ENCODE measurements at places on chromosomes 1 and 21.

- no peak for DNase-seq
Observed at GRCh38 chr1:93625582-93626327, 55.9 kb downstream of the BCAR3 start.

DNA sequence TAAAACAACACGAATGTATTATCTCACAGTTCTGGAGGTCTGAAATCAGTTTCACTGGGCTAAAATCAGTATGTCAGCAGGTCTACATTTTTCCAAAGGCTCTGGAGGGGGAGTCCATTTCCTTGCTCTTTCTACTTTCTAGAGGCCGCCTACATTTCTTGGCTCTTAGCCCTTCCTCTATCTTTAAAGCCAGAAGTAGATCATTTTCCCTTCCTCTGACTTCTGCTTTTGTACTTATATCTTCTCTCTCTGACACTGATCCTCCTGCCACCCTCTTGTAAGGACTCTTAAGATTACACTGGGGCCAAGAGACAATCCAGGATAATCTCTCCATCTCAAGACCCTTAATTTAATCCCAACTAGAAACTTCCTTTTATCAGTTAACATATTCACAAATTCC, 41.4 kb downstream of the MSH4 start:
- no peak for DNase-seq

GRCh38 chr1:51568231-51568935, 48.5 kb upstream of the OSBPL9 start:
- DNase-seq: no peak

DNA sequence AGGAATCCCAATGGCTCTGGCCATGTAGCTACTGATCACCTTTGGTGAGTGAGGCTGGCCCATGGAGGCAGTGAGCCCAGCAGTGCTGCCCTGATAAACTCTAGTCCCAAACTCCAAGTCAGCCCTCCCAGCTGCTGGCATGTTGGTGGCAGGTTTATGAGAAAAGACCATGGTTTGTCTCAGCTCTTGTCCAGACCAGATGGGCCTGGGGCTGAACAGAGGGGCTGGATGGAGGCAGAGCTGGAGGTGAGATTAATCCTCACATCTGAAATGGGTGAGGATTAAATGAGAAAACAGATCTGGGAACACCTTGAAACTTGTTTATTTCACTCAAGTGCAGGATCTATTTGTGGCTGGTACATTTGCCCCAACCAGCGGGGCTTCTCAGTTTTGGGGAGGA, 3.2 kb downstream of the TMEM269 start:
- no peak for DNase-seq

DNA sequence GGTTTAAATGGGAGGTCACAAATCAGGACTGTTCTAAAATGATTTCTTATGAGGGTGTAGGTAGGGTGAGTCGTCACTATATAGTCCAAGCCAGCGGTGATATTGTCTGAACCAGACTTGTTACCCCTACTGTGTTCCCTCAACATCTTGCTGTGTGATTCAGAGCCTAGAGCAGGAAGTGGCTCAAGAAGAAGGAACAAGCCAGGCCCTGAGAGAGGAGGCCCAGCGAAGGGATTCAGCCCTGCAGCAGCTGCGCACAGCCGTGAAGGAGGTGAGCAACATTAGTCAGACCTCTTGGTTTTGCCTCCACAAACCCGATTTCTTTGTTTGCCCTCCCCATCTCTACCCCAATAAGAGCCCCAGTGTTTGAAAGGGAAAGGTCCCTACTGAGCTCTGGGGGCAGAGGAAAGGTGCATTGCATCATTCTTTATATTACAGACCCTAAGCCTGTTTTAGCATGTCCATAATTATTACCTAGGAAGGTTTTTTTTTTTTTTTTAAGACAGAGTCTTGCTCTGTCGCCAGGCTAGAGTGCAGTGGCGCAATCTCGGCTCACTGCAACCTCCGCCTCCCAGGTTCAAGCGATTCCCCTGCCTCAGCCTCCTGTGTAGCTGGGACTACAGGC, 5.0 kb upstream of the SH3BGRL3 start:
- DNase-seq: no peak

DNA sequence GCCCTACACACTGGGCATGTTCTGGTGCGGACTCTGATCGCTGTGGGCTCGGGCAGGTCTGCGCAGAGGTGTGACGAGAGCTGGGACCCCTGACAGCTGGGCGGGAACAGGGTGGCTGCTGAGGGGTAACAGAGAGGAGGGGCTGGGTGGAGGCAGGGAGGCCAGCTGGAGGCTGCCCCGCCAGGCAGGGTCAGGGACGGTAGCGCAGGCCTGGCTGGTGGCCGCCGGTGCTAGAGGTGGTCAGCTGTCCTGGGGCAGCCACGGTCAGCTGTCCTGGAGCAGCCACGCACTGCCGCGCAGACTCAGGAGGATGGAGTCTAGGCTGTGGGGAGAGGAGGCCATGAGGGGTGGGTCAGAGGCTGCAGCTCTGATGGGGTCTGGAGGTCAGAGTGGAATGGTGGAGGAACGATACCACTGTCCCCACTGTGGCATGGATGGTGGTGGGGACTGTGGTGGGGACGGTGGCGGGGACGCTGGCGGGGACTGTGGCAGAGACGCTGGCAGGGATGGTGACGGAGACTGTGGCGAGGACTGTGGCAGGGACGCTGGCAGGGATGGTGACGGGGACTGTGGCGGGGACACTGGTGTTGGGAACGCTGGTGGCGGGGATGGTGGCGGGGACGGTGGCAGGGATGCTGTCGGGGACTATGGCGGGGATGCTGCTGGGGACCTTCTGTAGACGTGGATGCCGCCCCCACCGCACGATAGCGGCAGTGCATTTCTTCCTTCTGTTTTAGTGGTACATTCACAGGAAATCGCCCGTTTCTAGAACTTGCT, 21.3 kb upstream of the LRRC3 start:
- no peak for DNase-seq

DNA sequence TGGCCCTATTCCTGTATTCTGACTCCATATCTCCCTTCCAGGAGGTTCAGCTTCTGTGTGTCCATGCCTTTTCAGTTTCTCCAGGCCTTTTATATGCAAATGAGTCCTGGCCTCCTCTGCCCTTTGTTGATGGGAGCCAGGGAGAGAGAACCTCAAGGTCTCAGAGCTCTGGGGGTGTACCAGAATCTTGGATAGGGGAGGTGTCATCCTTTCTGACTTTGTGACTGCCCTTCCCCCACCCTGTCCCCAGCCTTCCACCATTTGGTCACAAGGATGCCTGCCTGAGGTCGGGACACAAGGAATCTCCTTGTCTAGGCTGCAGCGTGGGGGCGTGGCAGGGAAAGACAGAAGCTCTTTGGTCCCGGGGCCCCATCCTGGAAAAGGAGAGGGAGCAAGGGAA, 18.6 kb downstream of the LURAP1 start:
- no peak for DNase-seq

Measured in prostate gland (tissue), 2 donors.